ENCODE measurements at places on chromosomes 16 and 17.

DNA sequence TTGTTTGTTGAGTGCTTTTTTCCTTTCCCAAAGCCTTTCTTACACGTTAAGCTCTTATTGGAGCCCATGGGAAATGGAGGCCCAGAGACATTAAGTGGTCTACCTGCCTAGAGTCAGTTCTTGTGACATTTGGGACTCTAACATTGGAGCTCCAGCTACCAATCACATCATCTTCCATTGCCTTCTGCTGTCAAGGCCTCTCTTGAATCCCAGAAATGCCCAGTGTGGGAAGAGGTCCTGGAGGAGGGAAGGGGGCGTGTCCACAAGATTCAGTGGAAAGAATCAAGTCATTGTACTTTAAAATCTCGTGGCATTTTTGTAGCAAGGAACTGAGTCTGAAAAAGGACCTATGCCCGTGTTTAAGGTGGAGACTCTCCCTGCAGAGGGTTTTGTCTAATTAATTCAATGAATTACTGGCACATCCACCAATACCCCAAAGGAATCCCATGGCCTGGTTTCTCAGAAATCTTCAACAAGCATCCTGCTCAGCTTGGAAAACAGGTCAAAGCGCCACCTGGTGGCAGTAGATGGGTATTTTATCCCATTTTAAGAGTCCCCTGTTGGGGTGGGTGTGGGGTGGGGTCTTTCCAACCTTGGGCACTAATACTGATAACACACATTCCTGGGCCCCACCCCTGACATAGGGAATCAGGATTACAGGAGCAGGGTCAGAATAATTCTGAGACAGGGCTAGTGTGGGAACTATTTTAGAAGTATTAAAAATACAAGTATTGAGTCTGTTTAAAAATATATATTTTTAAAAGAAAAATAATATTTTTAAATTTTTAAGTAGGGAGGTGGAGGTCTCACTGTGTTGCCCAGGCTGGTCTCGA is 24.6 kb downstream of the GPT2 start:
- peak; percentile 58 for DNase-seq

GRCh38 chr17:77019893-77020379 is 120.8 kb upstream of the SEC14L1 start:
- DNase-seq: peak; percentile 38

GRCh38 chr17:65601145-65601544 is 39.7 kb upstream of the AXIN2 start:
- no peak for DNase-seq

DNA sequence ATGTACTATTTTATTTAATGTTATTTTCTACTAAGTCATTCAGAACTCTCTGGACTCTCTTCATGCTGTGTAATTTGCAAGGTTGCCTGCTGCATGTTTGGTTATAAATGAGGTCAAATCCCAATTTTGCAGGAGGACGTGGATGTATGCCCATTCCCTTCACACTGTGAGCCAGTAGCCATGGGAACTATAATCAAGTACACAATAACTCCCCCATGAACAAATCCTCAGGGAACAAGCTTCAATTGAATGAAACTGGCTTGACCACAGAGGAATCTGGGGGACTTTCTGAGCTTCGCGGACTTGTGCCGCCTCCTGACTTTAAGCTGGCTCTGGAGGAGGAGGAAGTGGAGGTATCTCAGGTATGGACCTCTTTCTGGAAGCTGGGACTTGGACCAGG is 14.6 kb upstream of the KCTD13 start:
- DNase-seq: no peak

DNA sequence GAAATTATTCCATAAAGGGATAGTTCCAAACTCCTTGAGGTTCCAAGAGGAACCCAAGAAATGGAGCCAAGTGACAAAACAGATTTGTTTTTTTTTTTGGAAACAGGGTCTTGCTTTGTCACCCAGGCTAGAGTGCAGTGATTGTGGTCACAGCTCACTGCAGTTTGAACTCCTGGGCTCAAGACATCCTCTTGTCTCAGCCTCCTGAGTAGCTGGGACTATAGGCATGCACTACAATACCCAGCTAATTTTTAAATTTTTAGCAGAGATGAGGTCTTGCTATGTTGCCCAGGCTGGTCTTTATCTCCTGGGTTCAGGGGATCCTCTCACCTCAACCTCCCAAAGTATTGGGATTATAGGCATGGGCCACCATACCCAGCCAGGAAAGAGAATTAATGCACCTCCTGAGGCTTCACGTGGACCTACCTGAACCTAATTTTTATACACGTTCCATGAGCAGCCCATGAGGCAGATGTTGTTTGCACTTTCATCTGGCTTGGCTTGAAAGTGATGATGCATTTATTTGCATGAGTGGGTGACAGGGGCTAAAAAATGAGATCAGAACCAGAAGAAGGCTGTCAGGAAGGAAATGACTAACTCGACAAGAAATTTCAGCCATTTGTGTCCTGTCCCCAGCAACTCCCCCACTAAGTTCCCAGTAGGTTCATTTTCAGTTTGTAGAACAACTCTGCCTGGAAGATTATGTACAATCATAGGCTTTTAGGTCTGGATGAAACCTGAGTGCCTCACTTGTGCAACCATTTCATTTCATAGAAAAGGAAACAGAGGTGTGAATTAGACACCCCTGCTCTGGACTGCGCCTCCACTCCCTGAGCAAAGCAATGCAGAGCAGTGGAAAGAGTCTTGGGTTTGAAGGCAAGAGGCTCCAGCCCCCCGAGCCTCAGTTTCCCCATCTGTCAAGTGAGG is 10.3 kb upstream of the IRF8 start:
- peak; percentile 90 for DNase-seq

GRCh38 chr16:47082099-47082865 is 61.5 kb downstream of the NETO2 start:
- DNase-seq: no peak

DNA sequence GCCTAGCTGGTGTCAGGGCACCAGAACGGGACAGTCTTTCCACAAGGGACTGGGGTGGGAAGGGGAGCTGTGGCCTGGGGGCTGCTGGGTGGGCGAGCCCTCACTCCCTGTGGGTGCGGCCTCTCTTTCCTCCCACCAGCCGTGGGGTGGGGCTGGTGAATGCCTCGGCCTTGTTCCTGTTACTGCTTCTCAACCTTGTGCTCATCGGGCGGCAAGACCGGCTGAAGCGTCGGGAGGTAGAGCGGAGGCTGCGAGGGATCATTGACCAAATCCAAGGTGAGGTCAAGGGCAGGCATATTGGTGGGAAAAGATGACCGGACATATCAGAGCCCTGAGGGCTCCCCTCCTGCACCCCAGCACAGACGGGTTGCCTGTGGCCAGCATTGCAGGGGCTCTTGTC is 29.2 kb downstream of the CASKIN2 start:
- DNase-seq: no peak

- peak; percentile 37 for DNase-seq
These were observed 49.9 kb downstream of the TEX14 start for GRCh38 chr17:58641887-58642311.

DNA sequence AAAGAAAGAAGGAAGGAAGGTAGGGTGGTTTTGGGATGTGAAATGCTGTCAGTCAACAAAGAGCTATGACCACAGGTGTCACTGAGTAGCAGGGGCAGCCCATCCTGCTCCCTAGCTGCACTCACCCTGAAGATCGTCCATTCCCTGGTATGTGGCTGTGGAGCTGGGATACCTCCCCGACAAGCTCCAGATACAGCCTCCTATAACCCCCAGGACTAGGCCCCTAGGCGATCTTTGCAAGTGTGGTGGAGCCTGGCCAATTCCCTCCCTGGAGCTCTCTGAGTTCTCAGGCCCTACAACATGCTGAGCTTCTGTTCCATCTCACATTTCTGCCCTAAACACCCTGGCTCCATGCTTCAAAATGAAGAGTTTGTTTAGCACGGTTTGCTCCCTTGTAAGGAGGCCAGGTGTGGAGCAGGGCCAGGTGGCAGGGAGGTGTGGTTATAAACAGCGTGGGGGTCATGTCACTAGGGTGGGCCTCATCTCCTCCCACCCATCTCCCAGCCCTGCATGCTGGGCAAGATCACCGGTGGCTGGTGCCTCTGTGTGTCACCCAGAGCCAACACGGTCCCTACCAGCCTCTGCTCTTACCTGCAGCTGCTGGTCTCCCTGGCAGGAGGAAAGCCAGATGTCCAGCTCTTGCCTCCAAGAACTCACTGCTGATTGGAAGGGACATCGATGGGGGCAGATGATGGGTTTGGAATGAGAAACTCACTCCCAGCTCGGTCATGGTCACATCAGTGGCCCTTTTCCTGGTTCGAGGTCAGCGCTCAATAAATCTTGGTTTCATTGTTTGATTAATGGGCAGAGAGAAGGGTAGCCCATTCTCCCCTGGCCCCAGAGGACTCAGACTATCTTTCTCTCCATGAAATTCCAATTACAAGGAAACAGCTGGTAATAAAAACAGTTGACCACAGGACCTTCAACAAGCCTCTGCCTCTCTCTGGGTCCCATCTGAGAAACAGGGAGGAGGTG is 511.0 kb upstream of the CDH5 start:
- no peak for DNase-seq

DNA sequence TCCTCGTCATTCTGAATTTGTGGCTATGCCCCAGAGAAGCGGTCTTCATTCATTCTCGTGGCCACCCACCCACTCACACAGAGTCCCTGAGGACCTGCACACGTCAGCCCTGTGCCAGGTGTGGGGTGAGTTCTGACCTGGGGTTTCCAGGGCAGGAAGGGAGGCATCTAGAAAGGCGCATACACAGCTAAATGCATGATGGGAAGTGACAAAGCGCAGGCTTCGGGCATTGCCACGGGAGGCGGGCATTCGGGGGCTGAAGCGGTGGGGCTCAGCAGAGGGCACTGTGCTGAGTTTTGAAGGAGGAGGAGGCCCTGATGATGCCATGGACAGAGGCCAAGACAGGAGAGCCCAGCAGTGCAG is 10.9 kb downstream of the UBALD2 start:
- no peak for DNase-seq

DNA sequence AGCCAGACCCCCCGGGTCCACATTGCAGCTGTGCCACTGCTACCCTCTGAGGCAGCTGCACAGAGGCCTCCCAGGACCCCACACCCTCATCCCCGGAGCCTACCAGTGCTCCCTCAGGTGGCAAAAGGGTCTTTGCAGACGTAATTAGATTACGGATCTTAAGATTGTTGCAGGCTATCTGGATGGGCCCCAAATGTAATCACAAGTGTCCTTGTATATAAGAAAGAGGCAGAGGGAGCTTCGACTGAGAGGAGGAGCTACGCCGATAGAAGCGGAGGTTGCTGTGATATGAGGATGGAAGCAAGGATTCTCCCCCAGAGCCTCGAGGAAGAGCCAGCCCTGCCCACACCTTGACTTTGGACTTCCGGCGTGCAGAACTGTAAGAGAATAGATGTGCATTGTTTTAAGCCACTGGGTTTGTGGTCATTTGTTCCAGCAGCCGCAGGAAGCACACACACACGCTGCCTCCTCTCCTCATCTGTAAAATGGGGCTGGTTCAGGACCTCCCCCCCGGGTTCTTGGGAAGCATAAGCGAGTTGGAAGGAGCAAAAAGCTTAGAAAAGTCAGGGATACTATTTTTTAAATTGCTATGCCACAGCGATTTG is 10.5 kb upstream of the RAI1 start:
- DNase-seq: no peak

GRCh38 chr16:57628008-57628781 is at the start of gene ADGRG1:
TSS of gene ADGRG1 (plus strand) at chr16:57628630. CDS start at chr16:57650288, 21,658 bp downstream.
- DNase-seq: peak; percentile 95

- DNase-seq: peak; percentile 79
These were observed 134.5 kb downstream of the CDH13 start for GRCh38 chr16:82761236-82761635.

- peak; percentile 68 for DNase-seq
These were observed 85.6 kb downstream of the FOXL1 start for GRCh38 chr16:86663685-86664521.

DNA sequence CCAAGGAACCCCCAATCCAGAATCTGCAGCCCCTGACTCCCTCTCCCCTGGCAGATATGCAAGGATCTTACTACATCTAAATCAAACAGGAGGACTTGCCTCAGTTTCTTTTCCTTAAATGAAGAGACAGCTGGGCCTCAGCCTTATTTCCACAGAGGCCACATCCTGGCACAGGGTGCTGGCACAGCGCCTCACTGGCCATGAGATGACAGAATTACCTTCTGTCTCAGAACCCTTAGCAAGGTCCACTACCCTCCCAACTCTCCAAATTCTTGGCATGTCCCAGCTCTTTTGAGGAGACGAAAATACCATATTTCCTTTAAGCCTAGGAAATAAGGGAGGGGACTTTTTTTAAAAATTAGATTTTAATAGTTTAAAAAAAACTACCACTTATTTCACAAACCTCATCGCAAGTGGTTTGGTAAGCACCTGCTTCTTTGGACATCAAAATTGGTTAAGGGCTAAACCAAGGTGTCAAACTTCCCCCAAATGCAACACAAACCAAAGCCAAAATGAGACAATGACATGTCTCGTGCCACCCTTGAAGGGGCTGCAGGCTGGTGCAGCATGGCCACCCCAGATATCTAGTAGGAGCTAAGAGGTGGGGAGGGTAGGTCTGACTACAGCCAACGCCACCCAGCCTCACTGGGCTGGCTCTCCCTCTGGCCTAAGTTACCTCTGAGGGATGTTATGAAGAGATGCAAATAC is 25.3 kb downstream of the FAM117A start:
- no peak for DNase-seq

DNA sequence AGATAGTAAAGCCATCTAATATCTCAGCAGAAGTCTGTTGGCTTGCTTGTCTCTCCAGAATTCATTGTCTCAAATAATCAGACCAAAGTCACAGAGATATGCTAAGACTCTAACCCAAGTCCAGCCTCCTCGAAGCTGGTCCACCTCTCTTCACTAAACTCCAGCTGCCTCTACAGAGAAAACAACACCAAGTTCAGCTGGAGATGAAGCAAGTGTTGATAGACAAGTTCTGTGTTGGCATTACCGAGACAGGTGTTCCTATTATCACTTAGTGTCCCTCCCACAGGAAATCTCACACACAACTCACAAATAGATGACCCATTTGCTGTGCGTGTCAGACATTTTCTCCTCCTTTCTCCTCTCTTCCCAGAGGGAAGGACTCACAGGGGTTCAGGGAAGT is 164.4 kb upstream of the ANKFN1 start:
- DNase-seq: no peak

DNA sequence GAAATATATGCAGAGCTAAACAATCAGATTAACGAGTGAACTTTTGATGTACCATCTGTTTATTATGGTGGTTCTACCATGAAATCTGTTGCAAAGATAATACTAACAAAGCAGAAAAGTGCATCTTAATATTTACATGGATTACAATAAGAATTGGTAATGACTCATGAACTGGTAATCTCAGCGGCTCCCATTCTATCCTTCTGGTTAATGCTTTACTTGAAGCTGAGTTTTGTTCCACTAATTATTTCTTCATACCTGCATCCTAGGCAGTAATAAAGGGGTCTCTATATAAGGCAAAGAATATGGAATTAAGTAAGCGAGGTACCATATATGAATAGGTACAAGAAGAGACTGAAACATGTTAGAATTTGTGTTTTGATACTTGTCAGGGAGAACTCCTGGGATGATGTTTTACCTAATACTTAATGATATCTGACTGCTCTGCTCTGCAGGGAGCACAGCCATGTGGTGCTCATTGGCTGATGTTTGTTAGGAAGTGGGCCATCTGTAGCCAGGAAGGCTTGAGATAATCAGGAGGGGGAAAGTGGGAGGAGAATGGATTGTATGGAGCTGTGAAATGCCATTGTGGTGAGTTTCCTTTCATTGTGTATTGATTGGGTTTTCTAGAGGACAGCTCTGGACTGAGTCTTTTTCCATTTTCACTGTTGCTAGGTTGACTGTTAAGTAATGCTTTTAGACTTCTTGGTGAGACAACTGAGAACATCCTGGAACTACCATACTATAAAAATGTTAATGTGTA is 52.6 kb downstream of the MAP2K6 start:
- peak; percentile 80 for DNase-seq
